Activated CD4-positive, alpha-beta memory T cell treated with anti-CD3 and anti-CD28 coated beads for 36 hours (primary cell): ENCODE measurements at places on chromosomes 2 and 18.

- no peaks in the 10 kb centered on the region for H3K36me3 ChIP-seq
- H3K27ac ChIP-seq, result no peak overlapping the region
- H3K27me3 ChIP-seq, result peaks cover 10% of the 10 kb centered on the region
- DNase-seq, result no peak
- no peaks in the 10 kb centered on the region for H3K4me1 ChIP-seq
Measured at GRCh38 chr2:156625360-156626170, 189.4 kb downstream of the GPD2 start.

DNA sequence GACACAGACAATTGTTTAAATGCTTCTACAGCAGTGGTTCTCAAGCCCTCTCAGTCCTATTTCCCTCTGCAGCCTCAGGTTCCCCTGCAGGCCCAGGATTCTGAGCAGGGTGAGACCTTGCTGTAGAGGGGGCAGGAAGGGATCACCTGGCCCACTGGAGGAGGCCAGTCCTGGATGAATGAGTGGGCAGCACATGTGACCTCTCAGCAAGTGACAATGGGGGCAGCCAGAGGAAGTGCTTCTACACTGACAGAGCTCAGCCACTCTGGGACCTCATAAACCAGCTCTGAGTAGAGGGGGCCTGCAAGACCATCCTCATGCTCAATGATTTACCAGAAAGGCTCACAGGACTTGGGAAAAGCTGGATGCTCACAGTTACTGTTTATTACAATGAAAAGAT lies 63.2 kb downstream of the ASB1 start:
- DNase-seq, result no peak
- no peak overlapping the region for H3K4me3 ChIP-seq
- no peaks in the 10 kb centered on the region for H3K36me3 ChIP-seq
- H3K4me1 ChIP-seq, result peaks cover 15% of the 10 kb centered on the region
- H3K27ac ChIP-seq, result no peak overlapping the region

- H3K4me1 ChIP-seq, result peaks cover 9% of the 10 kb centered on the region
- no peak overlapping the region for H3K27ac ChIP-seq
- H3K27me3 ChIP-seq, result peaks cover 14% of the 10 kb centered on the region
- no peak overlapping the region for H3K4me3 ChIP-seq
Measured at GRCh38 chr2:144424559-144425240, 95.2 kb downstream of the ZEB2 start.

DNA sequence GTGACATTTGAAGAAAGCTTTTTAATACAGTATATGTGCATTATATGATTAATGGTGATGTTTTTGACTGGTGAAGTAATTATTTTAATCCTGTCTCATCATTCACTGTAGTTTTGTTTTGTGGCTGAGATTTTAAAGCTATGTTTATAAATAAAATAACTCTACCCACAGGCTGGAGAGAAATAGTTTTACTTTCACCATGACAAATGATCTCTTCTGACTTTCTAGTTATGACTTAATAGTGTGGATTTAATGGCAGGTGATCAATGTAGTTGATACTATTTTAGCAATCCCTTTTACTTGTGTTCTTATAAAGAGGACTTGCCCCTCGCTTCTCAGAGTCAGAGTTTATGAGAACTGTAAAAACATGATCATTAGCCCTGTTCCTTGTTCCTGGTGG lies 289.5 kb upstream of the SIX3 start:
- H3K27me3 ChIP-seq, result no peaks in the 10 kb centered on the region
- DNase-seq, result no peak
- no peaks in the 10 kb centered on the region for H3K4me1 ChIP-seq
- H3K36me3 ChIP-seq, result no peaks in the 10 kb centered on the region
- H3K27ac ChIP-seq, result no peak overlapping the region
- no peak overlapping the region for H3K4me3 ChIP-seq
